ENCODE measurements at places on chromosomes 2 and 18.
A peak's percentile ranks its signal among the peaks of the same experiment; 100 is the strongest.

DNA sequence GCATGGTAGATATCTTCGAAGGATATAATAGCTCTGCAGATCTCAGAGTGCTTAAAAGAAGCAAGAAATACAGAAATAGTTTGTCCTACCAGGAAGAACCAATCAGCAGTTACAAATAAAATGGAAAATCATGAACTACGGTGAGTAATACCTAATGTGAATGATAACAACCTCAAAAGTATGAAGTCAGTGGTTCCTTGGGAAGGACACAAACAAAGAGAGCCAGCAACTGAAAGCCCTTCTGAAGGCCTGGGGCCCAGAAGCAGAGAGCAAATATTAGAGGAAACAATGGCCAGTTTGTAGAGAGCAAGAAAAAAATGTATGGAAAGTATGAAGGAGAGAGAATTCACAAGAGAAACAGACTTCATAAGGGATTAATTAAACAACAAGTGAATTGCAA lies 226.8 kb upstream of the CHST9 start:
- DNase-seq: no peak

- no peak for DNase-seq
These were observed 40.2 kb upstream of the SKA1 start for GRCh38 chr18:50334546-50335152.

- no peak for DNase-seq
These were observed 30.5 kb downstream of the GPC1 start for GRCh38 chr2:240465765-240466578.

DNA sequence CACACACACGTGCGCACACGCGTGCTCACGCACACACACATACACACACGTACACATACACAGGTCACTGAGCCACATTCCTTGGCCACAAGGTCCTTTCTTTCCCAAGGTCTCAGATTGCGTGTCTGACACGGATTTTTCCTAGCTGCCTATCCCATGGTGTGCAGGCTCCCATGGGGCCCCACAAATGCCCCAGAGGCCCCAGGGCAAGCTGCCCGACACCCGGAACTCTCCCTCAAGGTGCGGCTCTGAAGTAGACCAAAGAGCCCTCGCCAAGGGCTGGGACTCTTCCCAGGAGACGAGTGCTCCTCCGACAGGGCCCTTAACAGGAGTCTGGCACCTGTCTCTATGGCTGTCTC lies 46.7 kb downstream of the SDC1 start:
- no peak for DNase-seq

DNA sequence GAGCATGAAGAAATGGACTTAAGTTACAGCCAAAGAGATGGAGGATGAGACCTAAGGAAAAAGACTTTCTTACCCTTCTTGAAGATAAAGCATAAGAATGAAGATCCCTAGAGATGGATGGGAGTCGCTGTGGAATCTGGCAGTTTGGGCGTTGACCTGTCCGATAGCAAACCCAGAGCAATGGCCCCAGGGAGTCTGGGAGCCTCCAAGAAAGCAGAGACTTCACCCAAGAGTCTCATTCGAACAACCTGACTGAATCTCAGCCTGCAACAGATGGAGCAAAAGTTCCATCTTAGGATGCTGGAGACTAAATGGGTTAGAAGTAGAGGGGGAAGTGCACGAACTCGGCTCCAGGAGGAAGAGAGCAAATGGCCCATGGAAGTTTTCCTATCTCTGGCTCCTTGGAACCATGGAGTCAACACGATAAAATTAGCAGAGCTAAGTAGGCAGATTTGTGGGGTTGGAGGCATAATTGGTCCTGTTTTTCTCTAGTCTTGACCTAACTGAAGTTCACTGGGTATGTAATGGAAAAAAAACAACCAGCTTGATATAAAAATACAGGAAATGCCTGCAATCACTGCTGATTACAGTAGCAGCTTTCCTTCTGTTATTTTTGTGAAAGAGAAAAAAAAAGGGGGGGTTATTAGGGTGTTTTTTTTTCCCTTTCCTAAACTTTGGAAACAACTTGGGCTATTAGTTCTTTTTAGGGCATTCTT lies 178.4 kb upstream of the EPAS1 start:
- DNase-seq: no peak

DNA sequence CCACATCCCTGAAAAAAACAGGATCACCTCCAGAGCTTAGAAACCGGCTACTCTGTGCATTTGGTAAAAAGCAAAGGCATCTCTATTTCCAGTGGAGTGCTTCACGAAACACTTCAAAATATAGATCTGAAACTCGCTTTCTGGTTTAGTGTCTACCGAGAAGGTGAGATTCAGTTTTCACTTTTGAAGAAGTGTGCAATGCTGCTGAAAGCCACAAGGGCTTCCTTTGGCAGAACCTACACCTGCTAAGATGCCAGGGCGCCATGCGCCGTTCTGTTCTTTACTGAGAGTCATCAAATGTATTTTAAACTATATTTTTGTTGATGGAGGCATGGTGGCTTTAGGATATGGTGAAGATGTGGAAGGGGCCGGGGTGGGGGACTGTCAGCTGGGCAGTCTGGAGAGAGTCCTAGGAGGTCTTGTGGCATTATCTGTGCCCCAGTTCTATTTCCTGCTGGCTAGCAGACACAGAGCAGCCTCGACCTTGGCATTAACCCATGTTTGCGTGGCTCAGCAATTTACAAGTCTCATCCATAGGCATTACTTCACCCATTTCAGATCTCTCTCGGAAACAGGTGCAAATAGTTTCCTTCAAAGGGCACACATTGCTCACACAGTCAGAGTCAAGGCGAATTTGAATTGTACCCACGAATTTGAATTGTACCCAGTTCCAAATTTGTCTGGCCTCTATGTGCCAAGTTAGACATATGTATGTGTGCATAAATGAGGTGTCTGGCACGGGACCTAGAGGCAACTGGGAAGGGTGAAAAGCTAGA lies 46.7 kb upstream of the KCNF1 start:
- DNase-seq: no peak

DNA sequence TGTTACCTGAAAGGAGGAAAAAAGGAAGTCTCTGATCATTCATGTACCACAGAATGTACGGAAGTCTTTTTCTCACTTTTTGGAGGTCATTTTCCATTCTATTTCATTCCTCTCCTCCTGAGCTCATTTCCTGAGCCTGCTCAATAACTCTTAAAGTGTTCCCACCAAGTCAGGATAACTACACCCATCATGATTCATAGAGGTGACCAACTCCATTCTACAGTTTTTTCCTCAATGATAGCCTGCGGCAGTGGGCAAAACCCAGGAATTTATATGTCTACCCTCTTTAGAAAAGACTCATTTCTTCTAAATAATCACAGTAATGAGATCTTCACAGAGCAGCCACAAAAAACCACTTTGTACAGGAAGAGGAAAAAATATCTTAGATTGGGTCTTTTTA lies 372.5 kb downstream of the RBM43 start:
- DNase-seq: no peak

DNA sequence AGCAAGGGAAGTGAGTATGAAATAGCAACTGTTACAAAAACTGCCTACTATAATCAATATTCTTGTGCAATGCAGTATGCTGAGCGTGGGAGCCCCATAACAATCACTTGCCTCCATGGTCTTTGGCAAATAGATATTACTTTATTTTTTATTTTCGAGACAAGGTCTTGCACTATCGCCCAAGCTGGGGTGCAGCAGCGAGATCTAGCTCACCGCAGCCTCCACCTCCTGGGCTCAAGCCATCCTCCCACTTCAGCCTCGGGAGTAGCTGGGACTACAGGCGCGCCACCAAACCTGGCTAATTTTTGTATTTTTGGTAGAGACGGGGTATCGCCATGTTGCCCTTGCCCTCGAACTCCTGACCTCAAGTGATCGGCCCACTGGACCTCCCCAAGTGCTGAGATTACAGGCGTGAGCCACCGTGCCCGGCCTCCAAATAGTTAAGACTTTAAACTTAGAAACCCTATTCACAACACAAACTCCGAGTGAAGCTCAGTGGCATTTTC lies 1.2 kb upstream of the CCNT2 start:
- DNase-seq: peak; percentile 0
